ENCODE measurements at places on chromosomes 1 and 21.

DNA sequence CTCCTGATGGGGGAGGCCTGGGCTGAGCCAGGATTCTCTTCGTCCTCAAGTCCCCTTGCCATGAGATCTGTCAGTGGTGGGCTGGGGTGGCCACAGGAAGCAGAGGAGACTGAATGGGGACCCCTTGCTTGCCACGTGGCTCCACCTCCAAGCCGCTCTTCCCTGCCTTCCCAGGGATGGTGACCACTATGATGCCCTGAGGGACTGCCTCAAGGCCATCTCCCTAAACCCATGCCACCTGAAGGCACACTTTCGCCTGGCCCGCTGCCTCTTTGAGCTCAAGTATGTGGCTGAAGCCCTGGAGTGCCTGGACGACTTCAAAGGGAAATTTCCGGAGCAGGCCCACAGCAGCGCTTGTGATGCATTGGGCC, 20.9 kb upstream of the TMEM222 start:
- DNase-seq = no peak

- DNase-seq = no peak
These were observed 63.3 kb downstream of the SPSB1 start for GRCh38 chr1:9356021-9356420.

- DNase-seq = no peak
These were observed 11.8 kb upstream of the CSF1 start for GRCh38 chr1:109898842-109899241.

DNA sequence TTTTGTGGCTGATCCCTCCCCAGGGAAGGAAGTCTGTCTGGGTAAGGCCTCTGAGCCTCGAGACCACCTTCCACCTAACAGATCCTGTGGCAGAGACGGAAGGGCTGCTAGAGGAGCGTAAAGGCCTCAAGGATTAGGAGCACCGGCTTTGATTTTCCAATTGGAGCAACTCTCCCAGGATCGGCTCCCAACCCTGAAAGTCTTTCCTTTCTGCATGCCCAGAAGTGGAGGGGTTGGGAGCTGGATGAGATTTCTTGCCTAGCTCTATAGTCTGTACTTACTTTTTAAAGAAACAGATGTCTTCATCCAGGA, 41.4 kb downstream of the ELK4 start:
- DNase-seq = no peak

DNA sequence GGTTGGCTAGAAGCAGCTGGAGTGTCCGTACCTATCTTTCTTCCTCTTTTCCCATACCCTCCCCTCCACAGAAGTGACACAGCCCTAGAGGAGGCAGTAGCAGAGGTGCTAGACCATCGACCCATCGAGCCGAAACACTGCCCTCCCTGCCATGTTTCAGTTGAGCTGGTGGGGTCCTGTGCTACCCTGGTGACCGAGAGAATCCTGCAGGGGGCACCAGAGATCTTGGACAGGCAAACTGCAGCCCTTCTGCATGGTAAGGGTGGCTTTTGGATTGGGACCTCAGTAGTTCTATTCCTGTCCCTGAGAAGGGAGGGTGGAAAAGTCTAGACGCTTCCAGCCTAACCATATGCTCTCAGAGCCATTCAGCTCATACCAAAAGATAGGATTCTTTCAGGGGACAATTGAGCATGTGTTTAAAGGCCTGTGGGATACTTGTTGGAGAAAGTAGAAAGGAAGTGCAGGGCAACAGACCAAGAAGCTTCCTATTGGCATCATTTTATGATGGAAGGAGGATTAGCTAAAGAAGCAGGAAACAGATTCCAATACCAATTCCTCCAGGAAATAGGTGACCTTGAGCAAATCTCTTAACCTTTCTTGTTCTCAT, 11.7 kb upstream of the BNIPL start:
- DNase-seq = peak; percentile 86

DNA sequence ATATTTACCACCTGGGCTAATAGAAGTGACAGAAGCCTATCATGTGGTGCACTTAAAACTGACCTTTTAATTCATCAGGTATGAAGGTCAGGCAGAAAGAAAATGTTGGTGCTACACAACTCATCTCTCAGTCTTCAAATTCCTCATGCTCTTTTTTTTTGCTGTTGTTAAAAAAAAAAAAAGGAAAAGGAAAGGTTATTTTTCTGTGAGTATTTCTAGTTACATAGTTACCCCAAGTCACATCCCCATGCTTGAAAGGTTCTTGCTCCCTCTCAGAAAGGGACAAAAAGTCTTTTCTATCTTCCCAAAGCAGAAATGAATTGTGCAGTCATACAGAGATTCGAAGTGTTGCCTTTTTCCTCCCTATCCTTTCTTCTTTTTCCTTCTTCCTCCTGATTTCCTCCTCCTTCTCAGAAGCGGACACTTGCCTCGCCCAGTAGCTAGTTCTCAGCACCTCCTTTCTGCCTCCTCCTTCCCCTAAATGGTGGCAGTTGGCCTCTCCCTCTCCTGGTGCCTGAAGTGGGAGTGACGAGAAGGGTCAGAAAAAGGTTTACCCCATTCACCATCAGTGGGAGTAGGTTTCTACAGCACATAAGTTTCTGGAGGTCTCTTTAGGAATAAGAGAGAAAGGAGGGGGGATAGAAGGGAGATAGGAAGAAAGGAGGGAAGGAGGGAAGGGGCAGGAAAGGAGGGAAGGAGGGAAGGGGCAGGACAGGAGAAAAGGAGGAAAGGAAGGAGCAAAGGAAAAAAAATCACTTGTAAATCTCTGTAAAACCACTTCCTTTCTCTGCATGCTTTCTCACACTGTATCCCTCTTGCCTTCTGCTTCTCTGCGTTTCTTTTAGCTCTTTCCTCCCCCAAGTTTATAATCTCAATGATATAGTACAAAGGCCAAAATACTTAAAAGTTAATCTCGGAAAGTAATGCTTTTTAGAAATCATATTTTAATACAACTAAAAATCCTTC, 20.4 kb upstream of the C1orf105 start:
- DNase-seq = no peak

- DNase-seq = no peak
These were observed 631.9 kb upstream of the PKN2 start for GRCh38 chr1:88052167-88052566.

Measured in T-helper 1 cell (primary cell).